ENCODE measurements at places on chromosomes 13 and 19.

GRCh38 chr13:75437582-75438318 is 44.2 kb downstream of the TBC1D4 start:
- DNase-seq, result no peak

DNA sequence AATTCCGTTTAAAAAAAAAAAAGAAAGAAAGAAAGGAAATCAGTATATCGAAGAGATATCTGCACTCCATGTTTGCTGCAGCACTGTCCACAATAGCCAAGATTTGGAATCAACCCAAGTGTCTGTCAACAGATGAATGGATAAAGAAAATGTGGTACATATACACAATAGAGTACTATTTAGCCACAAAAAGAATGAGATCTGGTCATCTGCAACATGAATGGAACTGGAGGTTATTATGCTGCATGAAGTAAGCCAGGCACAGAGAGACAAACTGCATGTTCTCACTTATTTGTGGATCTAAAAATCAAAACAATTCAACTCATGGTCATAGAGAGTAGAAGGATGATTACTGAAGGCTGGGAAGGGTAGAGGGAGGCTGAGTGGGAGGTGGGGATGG is 16.3 kb downstream of the ZNF565 start:
- DNase-seq, result no peak

DNA sequence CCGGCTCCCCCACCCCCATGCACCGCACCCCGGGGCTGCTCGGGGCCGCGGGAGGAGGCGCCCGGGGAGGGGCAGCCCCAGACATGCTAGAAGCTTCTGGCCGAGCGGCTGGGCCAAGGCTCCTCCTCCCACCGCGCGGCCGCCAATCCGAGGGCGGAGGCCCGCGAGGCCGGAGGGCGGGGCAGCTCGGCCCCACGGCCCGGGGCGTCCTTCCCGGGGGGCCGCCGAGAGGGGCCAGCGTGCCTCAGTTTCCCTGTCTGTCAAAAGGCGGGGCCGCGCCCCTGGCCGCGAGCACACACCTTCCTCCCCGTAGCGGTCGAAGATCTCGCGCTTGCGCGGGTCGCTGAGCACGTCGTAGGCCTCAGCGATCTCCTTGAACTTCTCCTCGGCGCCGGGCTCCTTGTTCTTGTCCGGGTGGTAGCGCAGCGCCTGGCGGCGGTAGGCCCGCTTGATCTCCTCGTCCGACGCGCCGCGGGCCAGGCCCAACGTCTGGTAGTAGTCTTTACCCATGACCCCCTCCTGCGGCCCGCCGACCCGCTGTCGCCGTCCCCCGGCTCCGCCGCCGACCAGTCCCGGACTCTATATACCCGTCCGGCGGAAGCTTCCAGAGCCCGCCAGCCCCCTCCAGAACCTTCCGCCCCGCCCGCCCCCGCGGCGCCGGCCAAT is at the start of gene DNAJB1:
DNAJB1 (minus strand) TSS at position 558 of the 666 bp plus-strand sequence; CDS start at position 510, 48 bp downstream.
- DNase-seq, result no peak

- no peak for DNase-seq
These were observed 34.5 kb downstream of the SOX1 start for GRCh38 chr13:112101360-112101930.

DNA sequence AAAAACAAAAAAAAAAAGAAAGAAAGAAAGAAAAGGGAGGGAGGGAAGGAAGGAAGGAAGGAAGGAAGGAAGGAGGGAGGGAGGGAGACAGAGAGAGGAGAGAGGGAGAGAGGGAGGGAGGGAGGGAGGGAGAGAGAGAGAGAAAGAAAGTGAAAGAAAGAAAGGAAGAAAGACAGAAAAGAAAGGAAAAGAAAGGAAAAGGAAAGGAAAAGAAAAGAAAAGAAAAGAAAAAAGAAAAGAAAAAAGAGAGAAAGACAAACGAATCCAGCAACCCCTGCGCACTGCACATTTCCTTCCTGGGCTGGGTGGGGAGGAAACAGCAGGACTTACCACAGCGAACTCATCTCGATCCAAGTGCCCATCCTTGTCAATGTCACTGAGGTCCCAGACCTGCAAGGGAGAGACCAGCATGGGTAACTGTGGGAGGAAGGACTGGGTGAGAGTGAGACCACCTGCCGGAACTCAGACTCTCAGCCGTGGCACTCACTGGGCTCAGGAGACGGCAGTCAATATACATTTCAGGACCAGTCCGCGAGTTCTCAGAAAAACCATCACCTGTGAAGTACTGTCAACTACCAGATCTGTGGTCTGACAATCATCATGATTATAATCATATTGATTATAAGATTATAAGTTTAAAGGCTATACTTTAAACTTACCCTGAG is 43.3 kb downstream of the EPS15L1 start:
- no peak for DNase-seq

DNA sequence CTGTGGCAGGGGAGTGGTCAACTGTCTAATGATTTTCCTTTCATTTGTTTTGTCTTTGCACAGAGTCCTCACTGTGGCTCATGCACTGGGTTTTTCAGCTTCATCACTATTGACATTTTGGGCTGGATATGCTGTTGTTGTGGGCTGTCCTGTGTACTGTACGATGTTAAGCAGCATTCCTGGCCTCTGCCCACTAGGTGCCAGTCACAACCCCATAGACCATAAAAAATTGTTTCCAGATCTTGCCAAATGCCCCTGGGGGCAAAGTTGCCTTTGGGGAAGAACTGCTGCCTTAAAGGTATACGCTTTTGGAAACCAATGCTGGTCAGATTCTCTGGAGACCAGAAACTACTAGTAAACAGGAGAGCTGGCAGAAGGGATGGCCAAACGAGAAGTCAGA is 310.4 kb downstream of the SPRY2 start:
- no peak for DNase-seq

- no peak for DNase-seq
These were observed 4.3 kb upstream of the ZNF529 start for GRCh38 chr19:36577271-36577996.

- DNase-seq, result no peak
These were observed 23.4 kb upstream of the RFC3 start for GRCh38 chr13:33794576-33794975.

DNA sequence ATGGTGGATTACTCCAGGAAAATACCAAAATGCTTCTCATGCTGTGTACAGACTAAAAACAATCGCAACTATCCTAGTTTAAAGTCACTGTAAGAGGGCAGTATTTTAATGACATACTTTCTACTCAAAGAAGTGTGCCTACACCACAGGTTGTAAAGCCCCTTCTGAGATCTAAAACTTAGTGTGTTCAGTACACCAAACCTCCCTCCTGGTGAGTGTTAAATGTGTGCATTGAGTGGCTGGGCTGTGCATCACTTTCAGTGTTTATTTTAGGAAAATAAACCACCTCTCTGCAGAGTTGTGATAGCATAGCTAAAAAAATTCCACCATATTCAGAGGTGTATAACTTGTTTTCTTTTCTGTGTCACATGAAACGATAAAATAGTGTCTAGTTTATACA is 263.7 kb downstream of the DACH1 start:
- DNase-seq, result no peak
